Heart right ventricle (tissue), 16 donors: ENCODE measurements at places on chromosomes 16 and 17. TPM values are rescaled to one million over a fixed set of nuclear protein-coding genes. Genes with fewer than 3 reads are reported as not detected.

- peak; percentile 66 for DNase-seq
Measured at GRCh38 chr16:1333149-1333812, at the start of gene BAIAP3. Gene BAIAP3 (plus strand): TSS chr16:1333645. CDS start chr16:1338550, 4,905 bp downstream.

DNA sequence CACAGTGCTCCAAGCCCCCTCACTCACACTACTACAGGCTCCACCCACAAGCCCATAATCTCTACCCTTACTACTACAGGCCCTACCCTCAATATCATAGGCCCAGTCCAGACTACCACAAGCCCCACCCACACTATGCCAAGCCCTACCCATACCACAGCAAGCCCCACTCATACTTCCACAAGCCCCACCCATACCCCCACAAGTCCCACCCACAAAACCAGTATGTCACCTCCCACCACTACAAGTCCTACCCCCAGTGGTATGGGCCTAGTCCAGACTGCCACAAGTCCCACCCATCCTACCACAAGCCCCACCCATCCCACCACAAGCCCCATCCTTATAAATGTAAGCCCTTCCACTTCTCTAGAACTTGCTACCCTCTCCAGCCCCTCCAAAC is 13.8 kb downstream of the RIPOR1 start:
- DNase-seq: no peak

The ZC3H18 gene
- total RNA-seq: 21.3 TPM

GRCh38 chr17:38464723-38465390 is 36.6 kb downstream of the ARHGAP23 start:
- DNase-seq: peak; percentile 87

- DNase-seq: no peak
Measured at GRCh38 chr16:56549744-56550385, 15.0 kb upstream of the MT4 start.

GRCh38 chr17:67054608-67055007 is 10.3 kb downstream of the CACNG1 start:
- no peak for DNase-seq

DNA sequence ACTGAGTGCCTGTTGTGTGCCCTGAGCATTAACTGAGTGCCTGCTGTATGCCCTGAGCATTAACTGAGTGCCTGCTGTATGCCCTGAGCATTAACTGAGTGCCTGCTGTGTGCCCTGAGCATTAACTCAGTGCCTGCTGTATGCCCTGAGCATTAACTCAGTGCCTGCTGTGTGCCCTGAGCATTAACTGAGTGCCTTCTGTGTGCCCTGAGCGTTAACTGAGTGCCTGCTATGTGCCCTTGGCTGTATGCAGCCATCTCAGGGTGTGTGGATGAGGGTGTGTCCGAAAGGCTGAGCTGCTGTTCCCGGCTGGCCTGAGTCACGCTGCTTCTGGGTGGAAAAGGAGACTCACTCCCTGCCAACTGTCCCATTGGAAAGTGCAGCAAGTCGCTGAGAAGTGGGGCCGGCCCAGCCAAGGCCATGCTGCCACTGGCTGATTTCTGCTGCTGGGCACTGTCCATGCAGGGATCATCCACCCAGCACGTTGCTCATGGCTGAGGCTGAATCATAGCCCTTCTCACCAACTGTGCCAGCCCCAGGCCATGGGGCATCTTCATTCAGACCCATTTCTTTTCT is 113.8 kb downstream of the OR1D5 start:
- DNase-seq: no peak

DNA sequence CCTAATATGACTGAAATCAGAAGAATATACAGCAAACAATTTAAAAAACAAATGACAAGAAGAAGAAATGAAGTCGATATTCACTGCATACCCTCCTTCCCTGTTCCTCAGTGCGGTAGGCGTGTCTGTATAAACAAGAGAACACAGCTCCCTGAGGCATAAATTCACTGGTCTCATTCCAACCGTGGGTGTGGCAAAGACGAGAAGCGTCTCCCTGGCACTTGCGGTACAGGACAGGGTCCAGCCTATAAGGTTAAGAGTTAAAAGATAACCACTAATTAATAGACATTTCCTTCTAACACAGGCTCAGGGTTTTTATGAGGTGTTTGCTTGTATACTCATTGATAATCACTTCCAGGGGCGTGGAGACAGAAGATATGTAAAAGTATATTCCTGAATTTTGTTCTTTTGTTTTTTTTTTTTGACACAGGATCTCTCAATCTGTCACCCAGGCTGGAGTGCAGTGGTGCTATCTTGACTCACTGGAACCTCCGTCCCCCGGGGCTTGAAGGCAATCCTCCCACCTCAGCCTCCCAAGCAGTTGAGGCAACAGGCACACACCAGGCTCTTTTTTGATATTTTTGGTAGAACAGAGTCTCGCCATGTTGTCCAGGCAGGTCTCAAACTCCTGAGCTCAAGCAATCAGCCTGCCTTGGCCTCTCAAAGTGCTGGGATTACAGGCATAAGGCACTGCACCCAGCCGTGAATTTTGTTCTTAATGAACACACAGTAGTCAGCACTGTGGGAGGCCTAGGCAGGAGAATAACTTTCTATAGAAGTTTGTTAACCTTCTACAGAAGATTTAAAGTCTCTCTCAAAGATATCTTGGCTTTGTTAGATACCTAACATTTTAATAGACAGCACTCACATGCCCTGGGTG is 59.1 kb upstream of the CLEC18B start:
- DNase-seq: peak; percentile 35
